ENCODE measurements at places on chromosomes 12 and 14.

GRCh38 chr14:30559638-30560091 is 707 bp downstream of the G2E3 start:
- peak; percentile 79 for DNase-seq

- DNase-seq = no peak
Measured at GRCh38 chr14:94665544-94665943, 53.4 kb downstream of the SERPINA3 start.

DNA sequence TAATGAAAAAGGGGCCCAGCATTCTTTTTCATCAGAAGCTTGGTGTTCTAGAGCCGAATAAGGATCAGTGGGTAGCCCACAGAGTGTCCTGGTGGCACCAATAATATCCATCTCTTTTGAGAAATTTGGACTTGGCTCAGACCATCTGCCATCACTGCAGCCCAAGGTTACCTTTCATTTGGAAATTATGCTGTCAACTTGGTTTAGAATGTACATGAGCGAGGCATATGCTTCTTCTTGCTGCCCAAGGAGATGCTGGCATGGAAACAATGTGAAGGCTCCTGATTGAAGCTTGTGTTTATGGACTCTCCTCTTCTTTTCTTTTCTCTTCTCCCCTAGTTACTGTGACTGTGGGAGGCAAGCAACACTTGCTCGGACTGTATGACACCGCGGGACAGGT is 50.0 kb downstream of the GPHB5 start:
- DNase-seq = no peak

DNA sequence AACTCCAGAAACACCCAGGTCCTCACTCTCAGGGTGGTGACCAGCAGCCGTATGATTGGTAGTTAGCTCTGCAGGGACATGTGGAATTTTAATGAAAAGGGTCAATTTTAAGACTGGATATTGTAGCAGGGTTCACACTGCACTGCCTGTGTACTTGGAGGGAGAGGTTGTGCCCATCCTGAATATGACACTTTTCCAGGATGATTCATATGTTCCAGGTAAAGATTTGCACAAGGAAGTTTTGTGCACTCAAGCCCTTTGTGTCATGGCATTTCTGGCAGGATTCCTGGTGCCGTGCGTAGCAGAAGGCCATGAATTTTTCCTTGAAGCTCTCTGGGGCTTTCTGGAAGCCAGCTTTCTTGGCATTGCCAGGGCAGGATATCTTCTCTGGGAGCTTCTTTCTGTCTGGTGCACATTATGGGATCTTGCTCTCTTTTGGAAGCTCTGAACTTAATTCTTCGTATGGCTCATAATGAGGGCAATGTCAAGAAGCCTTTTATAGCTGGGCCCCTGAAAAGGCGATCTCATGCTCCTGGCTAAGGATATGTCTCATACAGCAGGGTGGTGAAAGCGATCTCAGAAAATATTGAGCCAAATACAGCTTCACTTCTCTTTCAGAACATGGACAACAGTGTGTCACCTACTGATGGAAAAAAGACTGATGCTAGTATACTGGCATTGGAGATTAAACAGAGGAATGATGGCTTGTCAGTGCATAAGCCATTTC is 1133.9 kb downstream of the AACS start:
- no peak for DNase-seq

DNA sequence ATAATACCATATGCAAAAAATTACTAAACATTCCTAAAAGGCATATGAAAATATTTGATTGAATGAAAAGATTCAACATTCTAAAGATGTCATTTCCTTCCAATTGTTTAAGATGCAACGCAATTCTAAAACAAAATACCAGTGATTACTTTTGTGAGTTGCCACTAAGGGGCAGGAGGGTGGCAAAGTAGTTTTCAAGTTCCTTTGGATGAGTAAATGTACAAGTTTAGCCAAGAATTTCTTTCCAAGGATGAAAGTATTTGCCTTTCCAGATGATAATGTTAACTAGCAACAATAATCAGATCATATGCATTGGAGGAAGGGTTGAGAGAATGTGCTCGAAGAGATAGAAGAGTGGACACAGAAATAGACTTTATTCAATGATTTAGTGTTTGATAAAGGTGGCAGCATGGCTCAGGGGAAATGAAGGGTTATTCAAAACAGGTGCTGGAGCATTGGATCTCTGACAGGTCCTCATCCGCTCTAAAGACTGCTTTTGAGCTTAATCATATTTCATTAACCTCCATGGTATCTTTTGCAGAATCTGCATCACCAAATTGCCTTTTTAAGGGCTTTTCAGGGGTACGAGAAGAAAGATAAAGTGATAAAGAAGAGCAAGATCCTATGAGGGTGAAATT is 678.5 kb upstream of the TBX3 start:
- DNase-seq = no peak

- DNase-seq = peak; percentile 66
Measured at GRCh38 chr14:88791629-88792472, 902 bp downstream of the EML5 start.

DNA sequence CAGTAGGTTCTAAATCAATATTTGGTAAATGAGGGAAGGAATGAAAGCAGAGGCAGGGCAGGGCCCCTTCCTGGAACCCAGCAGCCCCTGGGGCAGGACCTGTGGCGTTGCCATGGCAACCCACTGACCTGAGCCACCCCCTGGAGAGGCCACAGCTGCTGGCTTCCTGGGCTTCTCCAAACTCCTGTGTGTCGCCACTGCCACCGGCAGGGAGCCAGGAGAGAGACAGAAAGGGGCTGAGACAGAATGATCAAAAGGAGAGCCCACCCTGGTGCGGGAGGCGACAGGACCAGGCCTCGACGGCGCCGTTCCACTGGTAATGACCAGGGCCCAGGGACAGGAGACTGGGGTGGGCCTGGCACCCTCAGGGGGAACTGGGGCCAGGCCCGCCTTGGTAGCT is 18.2 kb downstream of the RFX4 start:
- no peak for DNase-seq

All from NCI-H1417 (cell line).